Purkinje cell (primary cell): ENCODE measurements at places on chromosomes 4 and X. TPM values are rescaled to one million over a fixed set of nuclear protein-coding genes. Genes with fewer than 3 reads are reported as not detected.

The SNCA gene
- polyA plus RNA-seq, result 19.2 and 167 TPM in 2 replicates

The IDH3G gene
- polyA plus RNA-seq, result 85.8 and 95.3 TPM in 2 replicates

The UCP1 gene
- polyA plus RNA-seq, result not detected in 2 replicates

The GRID2 gene
- polyA plus RNA-seq, result 452 and 581 TPM in 2 replicates

The PDK3 gene
- polyA plus RNA-seq, result 11.2 and 12.9 TPM in 2 replicates

The PPP2R2C gene
- polyA plus RNA-seq, result 15.0 and 15.1 TPM in 2 replicates

The PITX2 gene
- not detected in 2 replicates for polyA plus RNA-seq

The MID1 gene
- polyA plus RNA-seq, result 33.6 and 45.1 TPM in 2 replicates

The TLR10 gene
- polyA plus RNA-seq, result 0.11 and 0.27 TPM in 2 replicates

The BMP15 gene
- polyA plus RNA-seq, result not detected in 2 replicates

The FAM200B gene
- 122 and 152 TPM in 2 replicates for polyA plus RNA-seq

The RGS12 gene
- 6.6 and 12.8 TPM in 2 replicates for polyA plus RNA-seq

The ASB5 gene
- 0.74 TPM in 1 of 2 replicates, not detected in the other for polyA plus RNA-seq

The RADX gene
- polyA plus RNA-seq, result 1.2 TPM in 1 of 2 replicates, not detected in the other

The NSG1 gene
- polyA plus RNA-seq, result 1,066 and 1,375 TPM in 2 replicates

The KCTD8 gene
- polyA plus RNA-seq, result 262 and 310 TPM in 2 replicates

The UNC5C gene
- 12.5 and 13.2 TPM in 2 replicates for polyA plus RNA-seq

The SFRP2 gene
- polyA plus RNA-seq, result 0.93 TPM in 1 of 2 replicates, not detected in the other

The XKRX gene
- not detected in 2 replicates for polyA plus RNA-seq

The PRICKLE3 gene
- not detected in 2 replicates for polyA plus RNA-seq

The MFAP3L gene
- 32.3 and 43.4 TPM in 2 replicates for polyA plus RNA-seq

The TIMM17B gene
- 63.1 and 65.6 TPM in 2 replicates for polyA plus RNA-seq

The SLC49A3 gene
- not detected in 2 replicates for polyA plus RNA-seq

The SOWAHB gene
- polyA plus RNA-seq, result 0.71 and 1.0 TPM in 2 replicates

The FHDC1 gene
- polyA plus RNA-seq, result 0.22 TPM in 1 of 2 replicates, not detected in the other

The GRIA3 gene
- polyA plus RNA-seq, result 220 and 287 TPM in 2 replicates

The CORIN gene
- polyA plus RNA-seq, result 1.2 and 1.7 TPM in 2 replicates

The JCHAIN gene
- polyA plus RNA-seq, result 0.34 TPM in 1 of 2 replicates, not detected in the other

The HSPA4L gene
- polyA plus RNA-seq, result 135 and 136 TPM in 2 replicates

The SPANXN2 gene
- not detected in 2 replicates for polyA plus RNA-seq

The DGAT2L6 gene
- not detected in 2 replicates for polyA plus RNA-seq

The ZBTB49 gene
- polyA plus RNA-seq, result 0.52 TPM in 1 of 2 replicates, not detected in the other

The COL4A6 gene
- polyA plus RNA-seq, result 0.26 TPM in 1 of 2 replicates, not detected in the other

The DCUN1D4 gene
- 17.1 and 26.0 TPM in 2 replicates for polyA plus RNA-seq

The SCRG1 gene
- 8.5 and 19.4 TPM in 2 replicates for polyA plus RNA-seq

The HMGN5 gene
- polyA plus RNA-seq, result 18.7 and 38.0 TPM in 2 replicates

The SPANXN3 gene
- not detected in 2 replicates for polyA plus RNA-seq

The PIR gene
- 15.7 and 17.2 TPM in 2 replicates for polyA plus RNA-seq

The TGIF2LX gene
- polyA plus RNA-seq, result not detected in 2 replicates

The HERC6 gene
- polyA plus RNA-seq, result 2.6 and 10.1 TPM in 2 replicates

The VSIG4 gene
- polyA plus RNA-seq, result not detected in 2 replicates

The SERPINA7 gene
- not detected in 2 replicates for polyA plus RNA-seq

The SHROOM2 gene
- 19.2 and 30.5 TPM in 2 replicates for polyA plus RNA-seq

The FHL1 gene
- polyA plus RNA-seq, result 90.3 and 91.8 TPM in 2 replicates

The HTN1 gene
- polyA plus RNA-seq, result not detected in 2 replicates

The FAM184B gene
- polyA plus RNA-seq, result 2.3 and 3.1 TPM in 2 replicates

The PAPSS1 gene
- 97.8 and 109 TPM in 2 replicates for polyA plus RNA-seq

The SMPX gene
- polyA plus RNA-seq, result 432 and 471 TPM in 2 replicates

The NOP14 gene
- 1.6 and 2.3 TPM in 2 replicates for polyA plus RNA-seq

The GSX2 gene
- not detected in 2 replicates for polyA plus RNA-seq

The ARHGEF38 gene
- 0.65 TPM in 1 of 2 replicates, not detected in the other for polyA plus RNA-seq

The BANK1 gene
- polyA plus RNA-seq, result 0.89 TPM in 1 of 2 replicates, not detected in the other
